ENCODE measurements at places on chromosomes 3 and 15.

DNA sequence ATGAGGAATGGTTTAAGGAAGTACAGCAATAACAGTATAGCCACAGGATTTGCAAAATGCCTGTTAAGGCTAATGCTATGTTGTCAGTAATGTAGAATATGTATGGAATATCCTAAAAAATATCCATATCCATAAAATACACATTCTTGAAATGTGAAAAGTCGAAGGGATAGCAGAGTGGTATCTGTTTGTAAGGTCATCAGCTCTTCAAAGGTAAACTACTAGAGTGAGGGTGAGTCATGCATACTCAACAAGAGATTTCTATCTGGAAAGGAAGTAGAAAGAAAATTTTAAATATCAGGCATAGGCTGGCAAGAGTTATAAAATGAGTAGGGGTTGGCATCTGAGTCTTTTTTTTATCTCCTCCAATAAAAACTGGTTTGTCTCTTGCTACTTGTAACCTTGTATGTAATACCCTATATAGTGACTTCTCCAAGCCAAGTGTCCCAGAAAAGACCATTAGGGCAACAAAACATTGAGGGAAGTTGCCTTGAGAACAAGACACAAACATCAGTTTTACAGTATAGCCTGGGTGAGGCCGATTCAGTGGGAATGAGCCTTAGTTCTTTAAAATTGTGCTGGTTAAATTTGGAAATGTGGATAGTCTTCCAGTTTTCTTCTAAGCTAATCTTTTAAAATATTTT, 103.1 kb downstream of the SPATA16 start:
- DNase-seq = no peak

GRCh38 chr15:34879107-34879506, 83.8 kb upstream of the ACTC1 start:
- no peak for DNase-seq

DNA sequence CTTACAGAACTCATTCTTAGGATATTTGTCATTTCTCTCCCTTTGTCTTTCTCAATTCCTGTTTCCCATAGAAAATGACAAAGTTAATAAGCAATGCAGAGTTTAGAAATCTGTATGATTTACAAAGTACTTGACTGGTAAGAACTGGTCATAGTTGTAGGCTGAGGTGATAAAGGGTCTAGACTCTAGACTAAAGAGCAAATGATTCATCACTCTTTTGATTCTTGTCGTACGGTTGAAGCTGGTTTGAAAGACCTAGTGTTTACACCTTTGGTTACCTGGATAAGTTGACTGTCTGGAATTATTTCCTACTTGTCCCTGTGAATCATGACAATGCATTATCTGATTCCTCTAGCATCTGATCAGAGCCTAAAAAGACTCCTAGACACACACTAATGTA, 58.9 kb upstream of the TP63 start:
- DNase-seq = no peak

- DNase-seq = no peak
Measured at GRCh38 chr3:166809520-166809919, 570.6 kb downstream of the ZBBX start.

- no peak for DNase-seq
Measured at GRCh38 chr15:76377217-76377616, 40.6 kb downstream of the ISL2 start.

DNA sequence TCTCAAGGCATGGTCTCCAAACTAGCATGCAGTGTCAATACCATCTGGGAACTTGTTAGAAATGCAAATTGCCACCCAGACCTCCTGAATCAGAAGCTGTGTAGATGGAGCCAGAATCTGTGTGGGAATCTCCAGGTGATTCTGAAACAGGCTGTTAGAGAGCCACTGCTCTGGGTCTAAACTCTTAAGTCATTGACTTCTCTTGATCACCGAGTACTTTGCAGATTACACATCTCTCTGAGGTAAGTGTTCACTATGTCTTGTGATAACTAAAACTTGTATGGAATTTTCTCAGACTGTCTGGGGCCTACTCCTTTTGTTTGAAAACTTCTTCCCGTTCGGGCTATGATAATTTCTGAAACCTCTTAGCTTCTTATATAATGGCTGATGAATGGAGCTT, 315.6 kb downstream of the EDEM1 start:
- DNase-seq = no peak

- DNase-seq = no peak
Measured at GRCh38 chr15:36671017-36671416, 91.6 kb downstream of the CDIN1 start.

- DNase-seq = no peak
Measured at GRCh38 chr3:22942981-22943380, 260.1 kb upstream of the UBE2E2 start.

DNA sequence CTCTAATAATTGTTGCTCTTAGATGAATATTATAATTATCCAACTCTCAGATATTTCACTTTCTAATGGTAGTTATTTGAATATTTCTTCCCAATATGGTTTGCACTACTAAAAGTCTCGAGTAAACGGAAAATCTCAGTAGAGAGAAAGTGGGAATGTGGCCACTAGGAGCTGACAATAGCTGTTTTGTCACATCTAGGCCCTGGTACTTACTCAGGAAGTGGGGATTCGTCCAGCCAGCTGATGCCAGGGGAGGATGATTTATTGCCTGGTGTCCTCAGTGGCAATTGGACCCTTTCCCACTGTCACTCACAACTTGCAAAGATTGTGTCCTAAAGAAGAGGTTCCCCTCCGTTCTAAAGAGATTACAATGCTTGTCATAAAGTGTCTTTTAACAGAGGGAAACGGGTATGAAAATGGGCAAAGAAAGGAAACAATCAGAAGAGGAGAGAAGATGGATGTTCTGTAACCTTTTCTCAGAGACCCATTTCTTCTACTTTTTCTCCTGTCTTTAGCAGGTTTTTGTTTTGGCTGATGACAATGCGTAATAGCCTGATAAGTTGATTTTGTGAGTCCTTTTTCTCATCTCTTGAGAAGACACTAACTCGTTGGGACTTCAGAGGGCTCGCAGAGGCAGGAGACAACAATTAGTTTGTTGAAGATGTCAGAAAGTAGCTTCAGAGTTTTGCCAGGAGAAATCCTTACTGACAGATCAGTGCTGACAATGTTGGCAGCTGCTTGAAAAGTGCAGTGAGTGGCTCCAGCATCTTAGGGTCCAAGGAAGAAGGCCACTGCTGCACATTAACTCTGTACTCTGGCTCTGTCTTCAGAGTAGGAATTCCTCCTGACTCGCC, 320.6 kb downstream of the MECOM start:
- DNase-seq = no peak

GRCh38 chr3:16190704-16191103, 16.2 kb downstream of the GALNT15 start:
- DNase-seq = no peak

- no peak for DNase-seq
Measured at GRCh38 chr3:126914226-126914625, 68.7 kb upstream of the PLXNA1 start.

DNA sequence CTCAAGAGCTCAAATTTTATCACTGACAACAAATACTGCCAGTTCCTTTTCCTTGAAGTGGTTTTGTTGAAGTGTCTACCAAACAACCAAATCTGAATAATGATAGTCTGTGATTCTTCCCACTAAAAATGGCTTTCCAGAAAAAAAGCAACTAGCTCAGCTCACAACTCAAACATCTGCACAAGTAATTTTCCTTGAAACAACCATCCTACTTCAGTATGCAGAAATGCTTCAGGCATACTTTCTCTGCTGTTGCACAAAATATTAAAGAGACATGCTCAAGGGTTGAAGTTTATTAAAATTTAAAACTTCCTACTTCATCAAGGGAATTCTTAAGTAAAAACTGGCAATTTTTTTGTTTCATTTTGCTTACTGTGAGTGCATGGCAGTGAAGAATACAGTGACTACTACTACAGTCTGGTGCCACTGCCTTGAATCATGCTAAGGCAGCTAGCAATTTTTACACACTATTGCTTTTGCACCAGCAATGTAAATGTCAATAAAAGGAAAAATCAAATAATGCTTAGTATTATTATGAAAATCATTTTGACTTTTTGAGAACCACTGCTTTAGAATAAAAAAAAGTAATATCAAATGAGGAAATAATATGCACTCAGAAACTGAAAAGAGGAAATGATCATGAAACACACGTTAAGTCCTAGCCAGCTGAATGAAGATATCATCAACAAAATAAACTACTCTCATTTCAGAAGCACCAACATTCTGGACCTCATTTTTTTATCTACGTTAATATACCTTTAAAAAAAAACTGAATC, 33.6 kb downstream of the VPS13C start:
- no peak for DNase-seq

DNA sequence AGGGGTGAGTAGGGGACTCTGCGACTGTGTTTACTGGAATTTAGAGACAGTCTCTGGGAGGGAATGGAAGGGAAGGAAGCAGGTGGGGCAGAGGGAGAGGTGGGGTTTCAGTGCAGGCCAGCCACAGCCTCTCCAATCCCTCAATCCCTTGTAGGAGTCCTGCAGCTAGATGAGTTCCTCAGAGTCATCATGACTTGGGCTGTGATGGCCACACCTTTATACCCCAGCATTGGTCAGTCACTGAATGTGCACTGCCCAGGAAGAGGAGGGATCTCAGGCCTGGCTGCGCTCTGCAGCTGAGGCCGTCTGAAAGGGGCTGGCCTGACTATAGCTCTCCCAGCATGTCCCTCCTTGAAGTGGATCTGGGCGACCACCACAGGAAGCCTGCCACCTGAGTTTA, 67.3 kb upstream of the GLCE start:
- DNase-seq = no peak

- no peak for DNase-seq
Measured at GRCh38 chr15:43509660-43510199, 7.7 kb upstream of the MAP1A start.

DNA sequence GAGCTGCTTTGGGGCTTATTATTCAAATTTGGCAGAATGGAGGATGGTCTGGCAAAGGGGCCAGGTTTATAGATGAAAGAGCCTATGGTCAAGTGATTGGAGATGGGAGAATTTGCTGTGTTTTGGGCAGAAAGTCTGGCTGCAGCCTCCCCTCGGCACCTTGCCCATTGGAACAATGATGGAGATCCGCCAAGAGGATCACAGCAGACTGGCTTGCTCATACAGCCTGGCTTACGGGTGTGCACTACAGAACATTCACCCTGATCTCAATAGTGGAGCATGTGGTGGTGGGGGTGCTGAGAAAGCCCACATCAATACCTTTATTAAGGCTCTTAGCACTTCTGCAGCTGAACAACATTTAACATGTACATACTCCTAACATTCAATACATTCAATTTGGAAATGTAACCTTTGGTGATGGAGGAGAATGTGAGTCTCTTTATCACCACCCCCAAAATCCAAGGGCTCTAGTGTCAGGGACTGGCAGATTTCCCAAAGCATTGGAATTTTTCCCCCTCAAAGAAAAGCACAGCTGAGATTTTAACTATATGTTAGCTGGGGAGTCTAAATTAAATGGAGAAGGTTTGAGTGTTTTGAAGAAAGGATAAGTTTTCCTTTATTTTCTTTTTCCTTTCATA, 118.4 kb upstream of the TMC3 start:
- DNase-seq = no peak

DNA sequence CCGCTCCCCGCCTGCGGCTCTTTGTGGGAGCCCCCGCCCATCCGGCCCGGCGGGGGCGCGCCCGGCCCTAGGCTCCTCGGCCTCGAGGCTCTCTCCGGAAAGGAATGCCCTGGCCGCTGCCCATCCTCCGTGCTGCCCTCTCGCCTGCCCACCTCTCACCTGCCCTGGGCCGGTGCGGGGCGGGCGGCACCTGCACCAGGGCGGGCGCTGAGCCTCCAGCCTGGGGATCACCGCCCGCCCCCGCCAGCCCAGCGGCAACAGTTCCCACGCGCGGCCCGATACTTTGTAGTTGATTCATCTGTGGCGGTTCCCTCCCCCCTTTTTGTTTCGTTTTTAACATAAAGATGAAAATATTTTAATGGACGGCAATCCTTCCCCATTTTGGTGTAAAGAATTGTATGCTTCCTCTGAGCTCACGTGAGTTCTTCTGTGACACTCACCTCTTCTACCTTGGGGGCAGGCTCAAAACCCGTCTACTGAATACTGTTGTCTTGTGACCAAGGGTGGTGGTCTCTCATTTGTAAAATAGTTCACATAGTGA, 1.9 kb downstream of the KLF13 start:
- peak; percentile 77 for DNase-seq

GRCh38 chr3:10389339-10389738, 68.4 kb upstream of the SEC13 start:
- DNase-seq = no peak

- no peak for DNase-seq
Measured at GRCh38 chr3:128932516-128933212, 53.2 kb downstream of the ACAD9 start.

GRCh38 chr3:11759996-11760395, 86.7 kb downstream of the TAMM41 start:
- DNase-seq = no peak

DNA sequence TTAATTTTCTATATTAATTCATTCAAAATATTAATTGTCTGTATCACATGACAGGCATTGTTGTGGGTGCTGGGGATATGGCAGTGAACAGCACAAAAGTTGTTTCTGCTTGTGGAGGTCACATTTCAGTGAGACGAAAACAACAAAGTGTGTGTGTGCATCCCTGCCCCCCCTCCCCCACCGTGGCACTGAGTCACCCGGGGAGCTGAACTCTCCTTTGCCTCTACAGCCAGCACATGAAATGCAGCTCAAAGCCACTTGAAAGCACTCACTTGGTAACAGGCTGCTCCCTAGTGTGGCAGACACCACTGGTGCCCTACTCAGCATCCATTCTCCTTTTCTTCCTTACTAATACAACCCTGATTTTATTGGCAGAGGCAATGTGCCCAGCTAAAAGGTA, 16.9 kb upstream of the SCAMP5 start:
- no peak for DNase-seq

GRCh38 chr3:14096742-14097141, 27.9 kb downstream of the CHCHD4 start:
- DNase-seq = no peak

GRCh38 chr3:182364723-182365650, 428.3 kb upstream of the ATP11B start:
- no peak for DNase-seq

All from CD4-positive, alpha-beta memory T cell (primary cell).